ENCODE measurements at places on chromosomes 1 and 21.

DNA sequence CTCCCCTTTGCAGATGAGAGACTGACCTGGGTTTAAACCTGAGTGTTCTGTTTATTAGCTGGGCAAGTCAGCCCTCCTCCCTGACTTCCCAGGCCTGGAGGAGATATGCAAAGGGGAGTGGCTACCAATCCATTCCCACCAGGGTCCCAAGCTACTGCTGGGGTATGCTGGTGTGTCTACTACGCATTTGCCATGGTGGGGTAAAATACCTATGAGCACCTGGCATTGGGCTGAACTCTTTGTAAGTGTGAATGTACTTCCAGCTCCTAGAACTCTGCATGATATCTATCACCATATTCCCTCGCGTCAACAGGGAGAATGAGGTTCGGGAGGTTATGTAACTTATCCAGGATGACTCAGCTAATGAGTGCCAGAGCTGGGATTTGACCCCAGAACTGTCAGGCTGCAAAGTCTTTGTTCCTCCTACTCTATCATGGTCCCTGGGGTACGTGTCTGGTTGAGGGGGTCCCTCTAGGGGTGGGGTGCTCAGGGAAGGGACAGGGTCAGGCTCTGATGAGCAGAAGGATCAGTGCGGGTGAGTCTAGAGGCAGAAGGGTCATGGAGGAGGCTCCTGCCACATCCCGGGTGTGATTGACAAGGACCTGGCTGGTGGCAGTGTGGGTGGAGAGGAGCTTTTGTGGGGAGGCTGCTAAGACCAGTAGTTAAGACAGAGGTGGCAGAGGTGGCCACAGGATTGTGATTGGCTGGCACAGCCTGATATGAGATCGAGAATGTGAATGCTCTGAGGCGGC, 16.7 kb downstream of the AMPD2 start:
- DNase-seq = no peak

- DNase-seq = no peak
These were observed 85.9 kb upstream of the ADAM30 start for GRCh38 chr1:119981986-119982815.

DNA sequence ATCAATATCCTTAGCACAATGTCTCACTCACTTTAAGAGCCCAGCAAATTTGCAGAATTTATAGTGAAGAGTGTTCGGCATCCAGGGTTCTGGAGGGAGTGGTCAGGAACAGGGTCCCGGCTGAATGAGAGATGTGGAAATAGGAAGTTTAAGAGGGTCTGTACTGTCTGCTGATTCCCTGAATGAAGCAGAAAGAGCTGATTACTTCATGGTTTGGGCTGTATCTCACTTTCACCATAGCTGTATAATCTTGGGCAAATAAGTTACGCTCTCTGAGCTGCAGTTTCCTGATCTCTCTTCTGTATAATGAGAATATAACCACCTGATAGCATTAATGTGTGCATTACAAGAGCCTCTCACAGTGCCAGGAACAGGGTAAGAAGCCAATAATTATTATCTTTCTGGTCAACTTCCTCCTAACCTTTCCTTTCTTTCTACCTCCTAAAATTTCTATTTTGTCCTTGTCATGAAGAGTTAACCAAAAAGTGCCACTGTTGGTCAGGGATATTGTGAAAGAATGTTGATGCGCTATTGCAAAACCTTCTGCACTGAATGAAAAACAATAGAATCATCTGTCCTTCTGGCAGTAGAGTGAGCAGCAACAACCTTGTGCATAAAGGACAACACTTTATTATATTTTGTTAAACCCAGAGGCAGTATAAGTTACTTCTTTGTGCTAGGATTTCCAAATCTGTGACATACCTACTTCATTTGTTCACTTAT, 14.7 kb upstream of the PTGFR start:
- no peak for DNase-seq

- no peak for DNase-seq
These were observed 15.6 kb downstream of the PODN start for GRCh38 chr1:53077599-53077965.

DNA sequence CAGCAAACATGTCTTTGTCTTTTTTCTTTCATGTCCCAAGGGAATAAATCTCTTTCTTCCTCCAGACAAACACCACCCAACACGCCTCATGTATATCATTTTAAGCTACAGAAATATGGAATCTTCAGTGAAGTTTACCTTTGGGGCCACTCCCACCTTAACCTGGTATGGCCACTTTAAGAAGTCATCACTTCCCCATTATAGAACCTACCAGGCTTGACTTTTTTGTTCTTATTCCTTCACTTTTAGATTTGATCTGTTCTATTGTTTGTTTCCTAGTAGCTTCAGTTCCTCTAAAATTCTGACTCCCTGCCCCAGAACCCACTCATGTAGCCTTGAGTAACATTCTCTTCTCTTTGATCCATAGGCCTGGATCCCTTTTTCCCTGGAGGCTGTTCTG, 226.3 kb downstream of the HLX start:
- DNase-seq = no peak

GRCh38 chr1:228314658-228315483, 91.8 kb downstream of the TRIM11 start:
- no peak for DNase-seq

DNA sequence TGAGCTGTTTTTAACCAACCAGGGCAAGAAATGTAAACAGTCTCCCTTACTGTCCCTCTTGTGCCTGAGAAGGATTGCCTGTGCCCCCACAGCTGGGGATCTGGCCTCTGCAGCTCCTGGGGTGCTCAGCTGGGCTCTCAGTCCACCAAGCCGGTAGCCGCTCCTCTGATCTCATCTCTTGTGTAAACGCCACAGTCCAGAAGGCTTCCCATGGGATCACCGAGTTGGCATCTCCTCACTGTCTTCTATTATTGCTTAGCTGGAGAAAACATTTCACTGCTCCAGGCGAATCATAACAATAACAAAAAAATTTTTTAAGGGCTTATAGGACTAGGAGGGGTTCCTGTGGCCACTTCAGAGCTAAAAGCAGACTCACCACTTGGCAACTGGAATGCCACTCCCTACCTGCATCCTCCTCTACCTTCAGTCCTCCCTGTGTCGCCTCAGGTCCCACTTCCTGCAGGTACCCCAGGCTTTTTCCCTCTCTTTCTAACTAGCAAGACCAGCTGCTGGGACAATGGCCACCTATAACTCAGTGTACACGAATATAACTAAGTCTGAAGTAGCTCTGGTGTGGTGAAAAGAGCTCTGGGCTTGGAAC, 75.8 kb downstream of the ATP1A1 start:
- peak; percentile 35 for DNase-seq

DNA sequence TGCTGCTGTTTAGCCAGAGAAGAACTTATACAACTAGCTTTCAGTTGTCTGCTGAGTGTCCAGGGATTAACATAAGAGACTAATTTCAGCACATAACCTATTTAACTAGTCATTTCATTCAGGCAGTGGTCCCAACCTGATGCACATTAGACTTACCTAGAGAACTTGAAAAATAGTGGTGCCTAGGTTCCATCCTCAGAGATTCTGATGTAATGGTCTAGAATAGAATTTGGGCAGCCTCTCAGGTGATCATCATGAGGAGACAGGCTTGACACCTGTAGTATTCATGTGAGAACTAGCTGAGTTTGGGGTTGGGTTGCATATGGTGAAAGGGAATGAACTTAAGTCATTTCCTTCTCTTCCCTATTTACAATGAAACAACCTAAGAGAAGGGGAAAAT, 24.8 kb downstream of the CNST start:
- no peak for DNase-seq

GRCh38 chr21:28136656-28137255, 855.9 kb downstream of the LTN1 start:
- no peak for DNase-seq

- DNase-seq = no peak
These were observed 72.0 kb downstream of the EPB41 start for GRCh38 chr1:28986306-28986910.

DNA sequence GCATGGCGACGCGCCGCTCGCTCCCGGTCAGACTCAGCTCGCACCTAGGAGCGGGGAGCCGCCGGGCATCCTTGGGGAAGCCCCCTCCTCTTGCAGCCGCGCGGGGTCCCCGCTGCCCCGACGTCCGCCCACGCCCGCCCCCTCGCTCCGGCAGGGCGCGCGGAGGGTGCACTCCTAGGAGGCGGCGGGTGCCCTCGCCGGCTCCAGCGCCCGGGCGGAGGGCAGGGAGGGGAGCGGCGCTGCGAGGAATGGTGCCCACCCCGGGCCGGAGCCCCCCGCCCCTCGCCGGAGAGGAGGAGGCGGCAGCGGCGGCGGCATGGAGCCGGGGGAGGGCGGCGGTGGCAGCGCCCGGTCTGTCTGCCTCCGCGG, 488 bp downstream of the FAM78B start:
- no peak for DNase-seq

DNA sequence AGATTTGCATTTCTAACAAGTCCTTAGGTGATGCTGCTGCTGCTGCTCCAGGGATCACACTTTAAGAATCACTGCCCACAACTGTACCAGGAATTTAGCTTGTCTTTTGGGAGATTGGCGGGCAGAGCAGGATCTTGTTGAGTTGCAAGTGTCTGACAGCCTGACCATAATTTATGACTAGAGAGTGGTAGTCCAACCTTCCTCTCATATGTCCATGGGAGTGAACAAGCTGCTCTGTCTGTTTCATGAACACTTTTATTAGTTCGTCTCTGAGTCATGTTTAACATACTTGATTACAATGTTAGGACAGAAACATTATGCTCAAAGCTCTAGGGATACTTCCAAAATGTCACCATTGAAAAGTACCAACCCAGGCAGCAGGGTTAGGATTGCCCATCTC, 169.6 kb downstream of the TGFB2 start:
- DNase-seq = no peak

Data from NCI-H1092 treated with DMSO at 0.1 percent for 48 hours (cell line).